NCI-H1092 treated with DMSO at 0.1 percent for 48 hours (cell line): ENCODE measurements at places on chromosomes 4 and X.

GRCh38 chr4:77921701-77922100, 59.1 kb downstream of the MRPL1 start:
- no peak for DNase-seq

DNA sequence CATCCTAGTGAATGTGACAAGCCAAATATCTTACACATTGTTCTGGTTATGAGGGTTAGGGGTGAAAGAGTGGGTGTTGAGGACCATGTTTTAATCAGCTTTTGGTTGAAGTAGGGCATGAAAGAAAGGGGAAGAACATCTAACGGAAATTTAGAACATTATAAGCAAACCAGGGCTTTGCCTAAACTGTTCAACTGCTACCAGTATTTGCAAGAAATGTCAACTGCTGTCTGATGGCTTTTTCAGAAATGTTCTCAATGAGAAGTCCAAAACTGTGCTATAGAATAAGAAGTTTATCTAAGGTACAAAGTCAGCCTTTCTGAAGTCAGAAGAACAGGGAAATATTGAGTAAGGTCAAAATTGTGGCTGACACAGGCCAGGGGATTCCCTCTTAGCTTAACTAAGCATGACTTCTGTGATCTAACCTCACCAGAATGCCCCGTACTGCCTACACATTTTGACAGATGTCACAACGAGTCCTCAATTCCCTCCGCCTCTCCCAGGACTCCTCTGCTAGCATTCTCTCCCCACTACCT, 67.1 kb downstream of the DTHD1 start:
- no peak for DNase-seq

- no peak for DNase-seq
Measured at GRCh38 chrX:13985697-13986435, 43.8 kb downstream of the GEMIN8 start.

DNA sequence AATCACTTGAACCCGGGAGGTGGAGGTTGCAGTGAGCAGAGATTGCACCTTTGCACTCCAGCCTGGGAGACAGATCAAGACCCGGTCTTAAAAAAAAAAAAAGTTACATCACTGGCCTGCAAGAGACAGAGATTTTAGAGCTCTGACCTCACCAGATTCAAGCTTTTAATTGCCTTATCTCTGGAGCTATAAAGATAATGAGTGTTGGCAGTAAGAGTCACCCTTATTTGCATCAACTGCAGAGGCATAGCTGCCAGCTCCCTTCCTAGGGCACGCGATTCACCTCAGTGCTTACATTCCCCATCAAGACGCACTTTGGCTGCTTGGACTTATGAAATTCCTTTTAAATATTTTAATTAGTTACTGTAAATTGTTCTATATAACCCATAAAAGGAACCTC, 12.5 kb upstream of the SPATA4 start:
- no peak for DNase-seq

- no peak for DNase-seq
Measured at GRCh38 chr4:73663576-73663975, 43.3 kb upstream of the RASSF6 start.

- DNase-seq: no peak
Measured at GRCh38 chrX:106150701-106151100, 17.4 kb upstream of the PWWP3B start.

DNA sequence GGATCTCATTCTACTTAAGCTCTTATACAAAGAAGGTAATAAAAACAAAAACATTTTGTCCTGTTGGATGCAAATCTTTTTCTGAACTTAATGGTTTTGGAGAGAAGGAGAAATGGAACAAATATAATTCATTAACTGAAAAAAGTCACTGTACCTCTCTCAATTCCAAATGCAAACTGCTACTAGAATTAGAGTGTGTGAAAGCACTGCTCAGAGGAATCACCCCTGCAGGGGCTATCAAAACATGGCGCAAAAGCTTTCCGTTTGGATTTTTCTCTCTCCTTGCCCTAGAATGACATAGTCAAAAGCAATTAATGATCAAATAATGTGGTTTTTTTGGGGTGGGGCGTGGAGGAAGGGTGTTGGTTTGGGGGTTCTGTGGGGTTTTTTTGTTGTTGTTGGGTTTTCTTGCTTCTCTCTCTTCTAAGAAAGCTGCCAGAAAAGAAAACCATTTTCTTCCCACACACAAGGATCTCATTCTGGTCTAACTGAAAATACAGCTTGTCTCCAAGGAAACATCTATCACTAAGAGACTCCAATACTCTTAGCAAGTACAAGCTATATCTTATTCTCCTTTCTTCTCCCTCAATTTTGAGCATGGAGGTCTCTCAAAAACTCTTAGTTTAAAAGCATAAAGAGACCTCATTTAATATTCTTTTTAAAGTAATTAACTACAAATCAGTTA, 41.6 kb downstream of the USP46 start:
- DNase-seq: no peak

- no peak for DNase-seq
Measured at GRCh38 chrX:70046978-70047377, 2.8 kb downstream of the AWAT2 start.

DNA sequence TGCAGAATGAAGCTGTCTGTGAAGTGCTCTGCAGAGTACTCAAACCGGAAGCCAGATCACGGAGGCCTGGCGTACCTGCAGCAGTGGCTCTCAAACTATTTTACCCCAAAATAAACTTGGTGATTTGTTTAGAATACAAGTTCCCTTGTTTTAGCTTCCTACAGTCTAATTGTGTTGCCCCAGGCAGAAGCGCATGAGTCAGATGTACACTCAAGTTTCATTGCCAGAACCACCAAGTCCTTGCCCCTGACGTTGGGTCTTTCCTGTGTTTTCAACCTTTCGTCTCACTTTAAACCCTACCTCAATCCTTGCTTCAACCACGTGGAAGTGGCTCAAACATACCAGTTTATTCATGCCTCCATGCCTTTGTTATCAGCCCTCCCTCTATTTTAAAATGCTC, 66.2 kb upstream of the SLC7A11 start:
- DNase-seq: no peak

DNA sequence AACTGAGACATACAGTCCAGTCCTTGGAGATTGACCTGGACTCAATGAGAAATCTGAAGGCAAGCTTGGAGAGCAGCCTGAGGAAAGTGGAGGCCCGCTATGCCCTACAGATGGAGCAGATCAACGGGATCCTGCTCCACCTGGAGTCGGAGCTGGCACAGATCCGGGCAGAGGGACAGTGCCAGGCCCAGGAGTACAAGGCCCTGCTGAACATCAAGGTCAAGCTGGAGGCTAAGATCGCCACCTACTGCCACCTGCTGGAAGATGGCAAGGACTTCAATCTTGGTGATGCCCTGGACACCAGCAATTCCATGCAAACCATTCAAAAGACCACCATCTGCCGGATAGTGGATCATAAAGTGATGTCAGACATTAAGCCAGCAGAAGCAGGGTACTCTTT, 20.4 kb upstream of the FRMPD3 start:
- peak; percentile 15 for DNase-seq

DNA sequence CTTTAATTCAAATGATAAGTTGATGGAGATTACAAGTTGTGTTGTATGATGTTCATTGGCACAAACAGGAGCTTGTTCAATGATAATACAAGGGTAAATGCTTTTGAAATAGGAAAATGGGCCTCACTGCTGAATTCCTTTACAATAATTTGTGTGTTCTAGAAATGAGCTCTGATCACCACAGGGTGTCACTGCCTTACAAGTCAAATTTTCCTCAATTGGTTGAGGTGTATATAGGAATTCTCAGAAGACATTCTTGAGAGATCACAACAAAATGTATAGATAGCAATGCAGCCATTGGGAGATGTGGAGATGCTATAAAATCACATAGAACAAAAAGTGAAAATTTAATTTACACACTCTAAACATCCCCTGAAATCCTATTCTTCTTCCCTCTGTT, 49.6 kb downstream of the KLF8 start:
- DNase-seq: peak; percentile 7
